ENCODE measurements at places on chromosomes 5 and 9. TPM values are rescaled to one million over a fixed set of nuclear protein-coding genes. Genes with fewer than 3 reads are reported as not detected.

NMRK1 gene
- total RNA-seq: 10.1 TPM

DNA sequence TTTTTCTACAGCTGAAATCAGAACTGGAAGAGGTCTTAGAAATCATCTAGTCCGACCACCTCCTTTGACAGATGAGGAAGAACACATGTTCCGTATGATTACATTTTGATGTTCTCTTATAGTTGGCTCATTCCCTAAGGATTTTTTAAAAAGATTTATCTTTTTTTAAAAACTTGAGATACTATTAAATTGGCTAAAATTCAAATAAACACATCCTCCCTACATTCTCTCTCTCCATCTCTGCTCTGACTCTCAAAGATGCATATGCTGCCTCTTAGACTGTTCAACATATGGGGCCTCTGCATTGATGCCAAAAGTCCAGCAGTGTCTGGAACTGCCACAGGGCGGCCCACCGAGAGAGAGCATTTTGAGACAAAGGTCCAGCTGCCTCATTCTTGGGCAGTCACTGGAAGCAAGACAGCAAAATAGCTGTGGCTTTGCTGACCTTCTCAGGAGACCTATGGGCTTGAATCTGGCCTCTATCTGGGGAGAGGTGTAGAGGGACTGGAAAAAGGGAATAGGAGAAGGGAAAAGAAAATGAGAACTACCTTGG lies 12.8 kb upstream of the TSSK1B start:
- peak; percentile 23 for DNase-seq

- DNase-seq: no peak
Observed at GRCh38 chr9:29290516-29290915, 1717.2 kb upstream of the C9orf72 start.

DNA sequence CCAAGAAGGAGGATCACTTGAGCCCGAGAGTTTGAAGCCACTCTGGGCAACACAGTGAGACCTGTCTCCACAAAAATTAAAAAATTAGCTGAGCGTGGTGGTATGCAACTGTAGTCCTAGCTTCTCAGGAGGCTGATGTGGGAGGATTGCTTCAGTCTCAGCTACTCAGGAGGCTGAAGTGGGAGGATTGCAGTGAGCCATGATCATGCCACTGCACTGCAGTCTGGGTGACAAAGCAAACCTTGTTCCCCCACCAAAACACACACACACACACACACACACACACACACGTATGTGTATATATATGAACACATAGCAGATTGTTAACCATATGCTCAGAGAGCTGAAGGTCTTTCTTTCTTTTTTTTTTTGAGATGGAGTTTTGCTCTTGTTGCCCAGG lies 157.5 kb upstream of the MAST4 start:
- no peak for DNase-seq

- no peak for DNase-seq
Observed at GRCh38 chr5:33848554-33848953, 43.2 kb downstream of the ADAMTS12 start.

DNA sequence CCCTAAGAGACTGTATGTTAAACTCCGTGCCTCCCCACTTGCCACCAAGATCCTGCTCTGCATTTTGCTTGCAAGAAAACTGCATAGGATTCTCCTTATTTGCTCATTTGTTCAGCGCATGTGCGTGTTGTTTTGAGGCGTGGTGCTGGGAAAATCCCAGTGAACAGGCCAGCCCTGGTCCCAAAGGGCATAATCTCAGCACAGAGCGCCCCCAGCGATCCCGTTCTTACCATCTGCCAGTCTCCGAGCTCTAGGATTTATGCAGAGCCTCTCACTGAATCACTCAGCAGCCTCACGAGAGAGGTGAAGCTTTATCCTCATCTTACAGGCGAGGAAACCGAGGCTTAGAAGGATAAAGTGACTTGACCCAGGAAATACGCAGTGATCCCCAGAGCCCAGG lies 11.5 kb downstream of the PRRX2 start:
- peak; percentile 31 for DNase-seq

GRCh38 chr5:135034963-135035677 lies 1.1 kb upstream of the PITX1 start:
- peak; percentile 32 for DNase-seq

DNA sequence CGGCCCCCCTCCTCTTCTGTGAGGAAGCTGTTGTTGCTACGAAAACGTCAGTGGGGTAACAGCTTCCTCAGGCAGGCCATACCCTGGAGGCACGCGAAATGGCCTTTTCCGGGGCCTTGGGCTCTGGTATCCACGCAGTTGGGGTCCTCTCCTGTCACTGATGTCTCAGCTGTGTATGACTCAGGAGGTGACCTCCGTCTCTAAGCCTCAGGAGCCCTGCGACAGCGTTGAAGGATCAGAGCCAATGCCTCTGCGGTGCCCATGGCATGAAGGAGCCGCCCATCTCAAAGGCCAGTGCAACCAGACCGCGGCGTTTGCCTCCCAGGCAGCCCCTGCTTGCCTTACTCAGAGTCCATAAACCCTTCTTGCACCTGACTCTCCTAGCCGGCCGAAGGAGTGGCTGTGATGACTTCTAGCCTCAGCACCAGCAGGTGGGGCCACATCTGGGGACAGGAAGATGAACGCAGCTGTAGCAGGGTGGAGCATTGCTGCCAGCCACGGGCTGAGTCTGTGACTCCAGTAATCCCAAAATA lies 1.0 kb upstream of the MXD3 start:
- DNase-seq: peak; percentile 73

Measured in Daoy (cell line).